ENCODE measurements at places on chromosomes 3 and 15.

GRCh38 chr3:25502233-25502632 lies 74.2 kb downstream of the RARB start:
- DNase-seq: no peak

DNA sequence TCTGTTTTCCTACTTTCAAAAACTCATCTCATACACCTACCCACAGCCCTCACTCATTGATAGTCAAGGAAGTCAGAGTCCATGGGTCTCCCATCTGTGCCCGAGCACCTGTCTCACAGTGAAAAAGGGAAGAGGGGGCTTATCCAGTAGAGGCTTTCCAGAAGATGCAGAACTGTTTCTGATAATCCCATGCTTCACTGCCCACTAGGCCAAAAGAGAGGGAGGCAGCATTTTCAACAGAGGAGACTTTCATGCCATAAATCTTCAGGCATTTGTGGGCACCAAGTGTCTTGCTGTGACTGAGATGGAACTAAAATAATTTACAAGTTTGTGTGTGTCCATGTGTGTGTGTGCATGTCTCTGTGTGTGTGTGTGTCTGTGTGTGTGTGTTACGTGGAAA lies 117.9 kb upstream of the PHLDB2 start:
- no peak for DNase-seq

DNA sequence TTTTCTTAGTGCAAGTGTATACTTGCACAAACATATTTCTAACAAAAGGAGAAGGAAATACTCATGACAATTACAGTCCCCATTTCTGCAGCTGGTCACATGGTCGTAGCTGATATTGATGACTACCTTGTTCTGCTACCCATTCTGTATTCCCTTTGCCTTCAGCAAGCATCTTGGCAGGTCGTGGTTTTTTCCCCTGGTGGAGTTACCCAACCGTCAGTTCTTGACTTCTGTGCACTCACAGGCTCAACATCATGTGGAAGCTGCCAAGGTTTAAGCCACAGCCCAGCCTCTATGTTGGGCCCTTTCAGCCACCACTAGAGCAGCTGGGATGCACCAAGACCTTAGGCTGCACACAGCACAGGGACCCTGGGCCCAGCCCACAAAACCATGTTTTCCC lies 56.1 kb downstream of the VGLL3 start:
- DNase-seq: no peak

DNA sequence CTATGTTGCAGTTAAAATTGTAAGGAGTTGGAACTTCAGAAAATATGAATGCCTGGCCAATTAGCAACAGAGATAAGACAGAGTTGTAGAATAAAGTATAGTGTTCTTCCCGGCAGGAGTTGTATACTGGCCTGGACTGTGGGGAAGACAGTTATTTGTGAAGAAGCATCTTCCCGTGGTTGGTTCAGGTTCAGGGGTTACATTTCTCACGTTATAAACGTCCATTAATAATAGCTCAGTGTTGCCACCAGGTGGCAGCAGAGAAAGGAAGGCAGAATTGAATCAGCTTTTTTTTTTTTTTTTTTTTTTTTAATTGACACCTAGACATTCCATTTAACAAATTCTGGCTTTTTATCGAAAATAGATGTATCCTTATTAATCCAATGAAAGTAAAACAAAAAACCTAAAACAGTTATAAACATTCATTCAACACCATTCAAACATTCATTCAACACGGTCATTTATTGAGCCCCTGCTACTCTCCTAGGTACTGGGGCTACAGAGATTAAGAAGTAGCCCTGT lies 66.4 kb upstream of the NR2E3 start:
- peak; percentile 62 for DNase-seq

- no peak for DNase-seq
Observed at GRCh38 chr3:43876648-43877047, 185.9 kb downstream of the ABHD5 start.

- peak; percentile 31 for DNase-seq
Observed at GRCh38 chr15:57440799-57441198, 64.5 kb downstream of the CGNL1 start.

- DNase-seq: no peak
Observed at GRCh38 chr3:143718463-143718862, 129.8 kb downstream of the SLC9A9 start.

GRCh38 chr3:13210221-13210975 lies 137.2 kb upstream of the IQSEC1 start:
- no peak for DNase-seq

DNA sequence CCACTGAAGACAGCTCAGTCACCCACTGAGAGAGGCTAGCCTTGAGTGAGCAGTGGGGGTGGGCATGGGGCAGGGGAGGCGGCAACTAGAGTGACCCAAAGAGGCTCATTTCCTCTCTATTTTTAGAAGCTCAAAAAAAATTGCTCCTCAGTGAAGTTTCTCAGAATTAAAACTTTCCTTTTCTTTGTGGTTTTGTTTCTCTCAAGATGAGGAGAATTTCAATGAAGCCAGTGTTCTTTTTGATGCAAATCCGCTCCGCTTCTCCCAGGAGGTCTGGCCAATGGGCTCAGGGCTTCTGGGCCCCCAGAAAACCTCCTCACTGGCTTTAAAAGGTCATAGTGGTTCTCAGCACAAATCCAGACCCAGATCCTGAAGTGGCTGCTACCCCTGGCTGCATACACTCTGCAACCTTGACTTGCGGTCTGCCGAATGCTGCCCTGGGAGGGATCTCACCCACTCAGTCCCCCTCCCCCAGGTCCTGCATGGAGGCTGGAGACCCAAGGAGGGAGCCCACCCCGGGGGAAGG lies at the start of gene ACSBG1:
Gene ACSBG1 (minus strand): TSS at position 51 of the 526 bp plus-strand sequence. CDS start 64 bp downstream, outside the sequence.
- DNase-seq: no peak

- peak; percentile 68 for DNase-seq
Observed at GRCh38 chr15:99100245-99101173, 4.4 kb upstream of the SYNM start.

- no peak for DNase-seq
Observed at GRCh38 chr15:79025201-79025600, 65.4 kb downstream of the RASGRF1 start.
